Gastrocnemius medialis (tissue), 4 donors: ENCODE measurements at places on chromosomes 16 and 17. TPM values are rescaled to one million over a fixed set of nuclear protein-coding genes. Genes with fewer than 3 reads are reported as not detected.

GRCh38 chr16:85199069-85199725 is 86.9 kb upstream of the CIBAR2 start:
- peaks cover 56% of the 10 kb centered on the region for H3K4me1 ChIP-seq
- no peaks in the 10 kb centered on the region for H3K27me3 ChIP-seq
- H3K27ac ChIP-seq = no peak overlapping the region
- H3K36me3 ChIP-seq = no peaks in the 10 kb centered on the region
- H3K4me3 ChIP-seq = no peak overlapping the region
- no peak for DNase-seq

- no peaks in the 10 kb centered on the region for H3K36me3 ChIP-seq
- no peak for DNase-seq
- no peak overlapping the region for H3K4me3 ChIP-seq
- no peak overlapping the region for H3K27ac ChIP-seq
Observed at GRCh38 chr17:17985555-17985954, 12.9 kb downstream of the DRC3 start.

DNA sequence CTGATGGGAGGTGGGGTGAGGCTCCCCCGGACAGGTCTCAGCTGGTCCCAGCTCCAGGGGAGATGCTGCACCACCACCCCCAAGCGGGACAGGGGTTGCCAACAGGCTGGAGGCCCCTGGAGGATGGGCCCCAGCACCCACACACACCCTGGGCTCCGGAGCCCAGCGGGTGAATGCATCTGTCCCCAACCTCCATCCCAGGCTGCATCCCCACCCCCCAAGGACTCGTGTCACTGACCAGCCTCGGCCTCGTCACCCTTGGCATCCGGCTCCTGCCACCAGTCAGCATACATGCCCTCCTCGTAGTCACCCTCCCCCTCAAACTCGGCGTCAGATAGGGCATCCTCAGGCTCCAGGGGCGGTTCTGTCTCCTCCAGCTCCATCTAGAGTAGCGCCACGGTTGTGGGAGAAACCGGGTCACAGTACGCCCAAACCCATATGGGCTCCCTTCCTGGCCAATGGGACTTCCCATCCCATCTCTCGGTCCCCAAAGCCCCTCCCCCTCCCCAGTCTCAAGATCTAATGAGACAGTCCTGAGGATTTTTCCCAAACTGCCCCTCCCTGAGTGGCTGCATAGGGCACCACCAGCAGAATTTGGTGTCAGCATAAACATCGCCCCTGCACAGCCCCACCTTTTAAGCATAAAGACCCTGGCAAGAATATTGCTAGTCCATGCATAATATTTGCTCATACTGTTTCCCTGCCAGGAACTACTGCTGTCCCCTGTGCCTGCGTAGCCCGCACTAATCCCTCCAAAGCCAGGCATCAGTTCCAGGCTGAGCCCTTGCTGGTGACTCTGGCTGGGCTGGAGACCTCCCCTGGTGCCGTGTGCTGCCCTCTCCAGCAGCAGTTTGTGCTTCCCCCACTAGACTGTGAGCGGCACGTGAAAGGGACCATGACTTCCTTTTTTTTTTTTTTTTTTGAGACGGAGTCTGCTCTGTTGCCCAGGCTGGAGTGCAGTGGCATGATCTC is 8.4 kb downstream of the P3H4 start:
- H3K27me3 ChIP-seq = no peaks in the 10 kb centered on the region
- no peaks in the 10 kb centered on the region for H3K36me3 ChIP-seq
- no peak overlapping the region for H3K4me3 ChIP-seq
- DNase-seq = no peak

- peaks cover 6% of the 10 kb centered on the region for H3K36me3 ChIP-seq
- DNase-seq = no peak
- H3K4me1 ChIP-seq = peaks cover 49% of the 10 kb centered on the region
- H3K27ac ChIP-seq = peak overlapping the region; percentile 70
- H3K4me3 ChIP-seq = no peak overlapping the region
Observed at GRCh38 chr16:97822-98221, 19.8 kb downstream of the MPG start.

GRCh38 chr17:41975099-41976083 is 8.8 kb downstream of the CNP start:
- H3K36me3 ChIP-seq = peaks cover 4% of the 10 kb centered on the region
- H3K27ac ChIP-seq = peak overlapping the region; percentile 72
- no peak overlapping the region for H3K4me3 ChIP-seq
- peaks cover 23% of the 10 kb centered on the region for H3K4me1 ChIP-seq
- peak; percentile 37 for DNase-seq

GRCh38 chr17:77959926-77960521 is 1.5 kb downstream of the TNRC6C start:
- no peaks in the 10 kb centered on the region for H3K27me3 ChIP-seq
- peaks cover 49% of the 10 kb centered on the region for H3K4me1 ChIP-seq
- H3K4me3 ChIP-seq = peak overlapping the region; percentile 60
- H3K36me3 ChIP-seq = no peaks in the 10 kb centered on the region
- peak overlapping the region; percentile 83 for H3K27ac ChIP-seq

- H3K27ac ChIP-seq = no peak overlapping the region
- H3K4me1 ChIP-seq = no peaks in the 10 kb centered on the region
Observed at GRCh38 chr17:8884336-8884990, 17.0 kb upstream of the PIK3R6 start.

DNA sequence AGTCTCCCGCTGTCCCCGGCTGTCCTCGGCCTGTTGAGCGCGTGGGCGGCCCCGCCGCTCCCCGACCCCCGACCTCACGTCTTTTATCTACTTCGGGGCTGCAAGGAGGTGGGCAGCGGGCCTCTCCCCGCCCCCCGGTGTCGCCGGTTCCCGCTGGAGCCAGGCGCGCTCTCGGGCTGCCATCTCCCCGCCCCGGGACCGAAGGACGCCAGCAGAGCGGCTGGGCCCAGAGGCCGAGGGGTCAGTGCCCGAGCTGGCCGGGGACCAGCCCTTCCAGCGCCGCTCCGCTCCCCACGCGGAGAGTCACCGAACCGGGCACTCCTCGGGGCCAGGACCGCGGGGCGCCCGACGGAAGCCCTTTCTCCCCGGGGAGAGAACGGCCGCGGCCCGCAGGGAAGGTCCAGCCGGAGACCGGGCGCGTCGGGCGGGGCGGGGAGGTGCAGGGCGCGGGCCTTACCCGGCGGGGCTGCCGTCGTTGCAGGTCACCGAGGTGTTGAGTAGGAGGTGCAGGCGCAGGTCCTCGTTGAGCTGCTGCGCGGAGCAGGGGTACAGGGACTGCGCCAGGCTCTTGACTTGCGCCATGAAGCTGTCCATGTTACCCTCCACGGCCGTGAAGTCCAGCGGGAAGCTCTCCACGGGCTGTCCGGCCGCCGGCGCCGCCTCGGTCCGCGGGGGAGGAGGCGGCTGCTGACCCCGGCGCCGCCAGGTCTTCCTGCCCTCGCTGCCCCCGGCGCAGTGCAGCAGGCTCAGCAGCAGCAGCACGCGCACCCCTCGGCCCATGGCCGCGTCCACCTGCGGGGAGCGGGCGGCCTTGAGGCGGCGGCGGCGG is 643 bp downstream of the NOTUM start:
- H3K27ac ChIP-seq = peak overlapping the region; percentile 34
- H3K4me1 ChIP-seq = peaks cover 23% of the 10 kb centered on the region
- no peaks in the 10 kb centered on the region for H3K36me3 ChIP-seq

DNA sequence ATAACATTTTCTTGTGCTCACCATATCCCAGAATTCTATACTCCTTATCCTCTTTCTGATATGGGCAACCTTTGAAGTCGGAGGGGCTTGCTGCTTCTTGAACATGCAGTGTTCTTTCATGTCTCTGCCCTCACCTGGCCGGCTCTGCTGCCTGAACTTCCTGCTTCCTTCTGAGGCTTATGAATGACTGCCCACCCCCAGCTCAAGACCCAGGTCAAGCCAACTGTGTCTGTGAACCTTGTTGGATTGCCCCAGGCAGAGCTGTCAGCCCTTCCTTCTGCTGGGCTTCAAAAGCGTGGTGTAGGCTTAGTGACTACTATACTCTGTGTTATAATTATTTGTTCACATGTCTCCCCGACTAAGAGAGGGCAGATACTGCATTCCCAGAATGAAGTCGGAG is 506.5 kb downstream of the HS3ST4 start:
- no peak overlapping the region for H3K27ac ChIP-seq
- no peaks in the 10 kb centered on the region for H3K36me3 ChIP-seq
- DNase-seq = no peak
- peaks cover 5% of the 10 kb centered on the region for H3K4me1 ChIP-seq
- no peak overlapping the region for H3K4me3 ChIP-seq

- peaks cover 29% of the 10 kb centered on the region for H3K4me1 ChIP-seq
- no peaks in the 10 kb centered on the region for H3K36me3 ChIP-seq
- peaks cover 22% of the 10 kb centered on the region for H3K27me3 ChIP-seq
- no peak for DNase-seq
Observed at GRCh38 chr17:56597495-56597990, 4.0 kb downstream of the NOG start.

- H3K27ac ChIP-seq = no peak overlapping the region
- no peak for DNase-seq
- H3K27me3 ChIP-seq = no peaks in the 10 kb centered on the region
- H3K4me3 ChIP-seq = peak overlapping the region; percentile 0
- no peaks in the 10 kb centered on the region for H3K36me3 ChIP-seq
Observed at GRCh38 chr17:81429821-81430551, 34.7 kb downstream of the BAHCC1 start.

GRCh38 chr16:23156946-23157460 is 7.8 kb upstream of the USP31 start:
- no peak overlapping the region for H3K27ac ChIP-seq
- DNase-seq = no peak
- no peaks in the 10 kb centered on the region for H3K4me1 ChIP-seq
- H3K27me3 ChIP-seq = no peaks in the 10 kb centered on the region
- no peaks in the 10 kb centered on the region for H3K36me3 ChIP-seq
- no peak overlapping the region for H3K4me3 ChIP-seq

GRCh38 chr17:36928471-36929345 is 8.6 kb upstream of the LHX1 start:
- peaks cover 71% of the 10 kb centered on the region for H3K27me3 ChIP-seq
- no peak overlapping the region for H3K27ac ChIP-seq

GRCh38 chr16:54176376-54176901 is 110.1 kb downstream of the IRX3 start:
- no peaks in the 10 kb centered on the region for H3K36me3 ChIP-seq
- DNase-seq = no peak
- no peak overlapping the region for H3K4me3 ChIP-seq
- H3K27ac ChIP-seq = no peak overlapping the region
- H3K27me3 ChIP-seq = no peaks in the 10 kb centered on the region

DNA sequence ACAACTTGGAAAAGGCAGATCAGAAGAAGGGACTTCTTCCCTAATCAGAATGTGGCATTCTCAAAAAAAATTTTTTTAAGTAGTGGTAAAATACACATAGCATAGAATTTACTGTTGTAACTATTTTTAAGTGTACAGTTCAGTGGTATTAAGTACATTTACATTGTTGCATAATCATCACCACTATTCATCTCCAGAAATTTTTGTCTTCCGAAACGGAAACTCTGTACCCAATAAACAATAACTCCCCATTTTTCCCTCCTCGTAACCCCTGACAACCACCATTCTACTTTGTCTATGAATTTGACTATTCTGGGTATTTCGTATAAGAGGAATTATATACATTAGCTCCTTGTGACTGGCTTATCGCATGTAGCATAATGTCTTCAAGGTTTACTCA is 18.9 kb downstream of the METTL9 start:
- H3K4me1 ChIP-seq = peaks cover 11% of the 10 kb centered on the region
- H3K27ac ChIP-seq = no peak overlapping the region
- DNase-seq = no peak
- H3K27me3 ChIP-seq = no peaks in the 10 kb centered on the region
- no peaks in the 10 kb centered on the region for H3K36me3 ChIP-seq

DNA sequence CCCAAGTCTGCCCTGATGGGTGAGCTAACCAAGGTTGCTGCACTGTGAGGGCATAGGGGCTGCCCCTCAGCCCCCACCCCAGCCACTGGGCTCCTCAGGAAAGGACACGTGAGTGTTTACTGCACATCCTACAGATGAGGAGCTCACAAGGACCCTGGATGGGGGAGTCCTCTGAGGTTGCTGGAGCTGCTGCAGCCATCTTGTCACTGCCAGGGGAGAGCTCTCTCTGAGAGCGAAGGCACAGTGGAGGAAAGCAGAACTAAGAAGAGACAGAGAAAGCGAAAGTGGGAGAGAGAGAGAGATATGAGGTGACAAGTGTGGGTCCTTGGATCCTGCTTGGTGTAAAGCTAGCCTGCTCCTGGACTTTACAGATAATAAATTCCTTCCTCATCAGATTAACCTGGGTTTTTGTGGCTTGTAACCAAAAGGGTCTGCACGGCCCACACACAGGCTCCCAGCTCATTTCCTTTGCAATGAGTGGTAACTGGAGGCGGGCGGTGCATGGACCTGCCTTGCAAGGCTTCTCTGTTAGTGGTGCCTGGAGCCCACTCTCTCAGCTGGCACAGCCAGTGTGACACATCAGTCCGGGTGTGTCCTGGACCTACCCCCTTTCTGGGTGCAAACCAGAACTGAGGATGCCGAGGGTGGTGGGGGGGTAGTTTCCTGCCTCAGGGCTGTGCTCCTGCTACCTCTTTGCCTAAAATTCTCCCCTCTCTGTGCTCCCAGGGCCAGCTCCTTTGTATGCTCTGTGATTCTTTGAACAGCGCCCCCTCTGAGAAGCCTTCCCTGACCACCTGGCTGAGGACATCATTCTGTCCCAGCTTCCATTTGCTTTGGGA is 14.2 kb downstream of the SNX20 start:
- no peak overlapping the region for H3K4me3 ChIP-seq
- no peaks in the 10 kb centered on the region for H3K36me3 ChIP-seq
- no peaks in the 10 kb centered on the region for H3K27me3 ChIP-seq
- no peak overlapping the region for H3K27ac ChIP-seq
- no peak for DNase-seq

DNA sequence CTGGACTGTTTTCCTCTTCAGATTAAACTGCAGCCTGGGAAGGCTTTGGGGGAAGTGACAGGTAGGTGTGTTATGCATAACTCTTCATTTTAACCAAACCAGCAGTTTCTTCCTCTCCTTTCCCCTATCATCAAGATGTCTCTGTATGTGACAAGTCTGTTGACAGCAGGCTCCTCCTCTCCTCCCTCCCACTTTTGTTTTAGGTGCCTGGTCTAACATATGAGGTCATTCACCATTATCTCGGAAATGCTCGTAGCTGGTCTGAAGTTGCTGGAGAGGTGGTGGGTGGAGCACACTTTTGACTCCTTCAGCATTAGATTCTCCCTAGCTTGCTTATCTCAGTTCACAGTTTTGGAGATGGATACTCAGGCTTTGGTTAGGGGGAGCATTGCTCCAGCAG is 571.0 kb upstream of the EEF2KMT start:
- H3K27ac ChIP-seq = no peak overlapping the region
- no peaks in the 10 kb centered on the region for H3K4me1 ChIP-seq
- DNase-seq = no peak
- no peak overlapping the region for H3K4me3 ChIP-seq
- no peaks in the 10 kb centered on the region for H3K27me3 ChIP-seq

- H3K4me3 ChIP-seq = no peak overlapping the region
- H3K4me1 ChIP-seq = peaks cover 4% of the 10 kb centered on the region
- no peak for DNase-seq
- H3K27ac ChIP-seq = no peak overlapping the region
Observed at GRCh38 chr16:89823087-89823823, 5.0 kb upstream of the SPIRE2 start.

Gene UNK
- total RNA-seq = 13.9 TPM

Gene GRB7
- 0.70 TPM for total RNA-seq

Gene SLFN11
- total RNA-seq = 11.1 TPM

Gene ANKRD11
- 59.1 TPM for total RNA-seq

Gene CD300H
- total RNA-seq = not detected

Gene CHST5
- not detected for total RNA-seq

Gene ITGA2B
- total RNA-seq = 0.33 TPM

Gene KRTAP1-1
- not detected for total RNA-seq
